RWPE1 (cell line): ENCODE measurements at places on chromosomes 12 and 14.

- peak; percentile 10 for DNase-seq
These were observed 178.5 kb upstream of the OR4E1 start for GRCh38 chr14:21852061-21852664.

DNA sequence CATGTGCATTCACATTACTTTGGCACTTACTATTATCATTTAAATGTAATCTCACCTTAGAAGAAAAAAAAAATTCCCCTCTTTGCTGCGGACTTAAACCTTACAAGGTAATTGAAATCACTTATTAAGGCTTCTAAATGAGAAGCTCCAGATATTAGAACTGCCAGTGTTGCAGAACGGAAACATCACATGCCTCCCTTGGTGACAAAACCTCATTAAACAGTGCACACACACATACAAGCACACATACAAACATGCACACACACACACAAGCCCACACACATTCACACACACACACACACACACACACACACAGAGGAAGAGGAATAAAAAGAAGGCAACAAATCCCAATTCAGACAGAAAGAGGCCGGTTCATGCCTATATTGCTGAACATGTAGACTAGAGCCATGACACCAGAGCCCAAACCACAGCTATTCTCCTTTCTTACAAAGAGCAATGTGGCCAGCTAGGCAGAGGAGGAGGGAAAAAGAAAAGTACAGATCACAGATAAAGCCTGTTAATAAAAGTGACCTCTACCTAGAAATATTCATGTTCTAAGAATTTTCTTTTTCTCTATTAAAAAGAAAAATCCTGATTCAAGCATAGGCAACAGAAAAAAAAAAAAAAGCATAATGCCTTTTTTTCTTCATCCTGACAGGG is 405.2 kb upstream of the FLRT2 start:
- no peak for DNase-seq

- no peak for DNase-seq
These were observed 43.1 kb downstream of the ATP2B1 start for GRCh38 chr12:89665556-89665955.

- no peak for DNase-seq
These were observed 4.4 kb downstream of the ITGA7 start for GRCh38 chr12:55703288-55703687.

GRCh38 chr12:19415563-19415962 is 23.7 kb upstream of the AEBP2 start:
- no peak for DNase-seq
